ENCODE measurements at places on chromosomes 5 and 9. TPM values are rescaled to one million over a fixed set of nuclear protein-coding genes. Genes with fewer than 3 reads are reported as not detected.

DNA sequence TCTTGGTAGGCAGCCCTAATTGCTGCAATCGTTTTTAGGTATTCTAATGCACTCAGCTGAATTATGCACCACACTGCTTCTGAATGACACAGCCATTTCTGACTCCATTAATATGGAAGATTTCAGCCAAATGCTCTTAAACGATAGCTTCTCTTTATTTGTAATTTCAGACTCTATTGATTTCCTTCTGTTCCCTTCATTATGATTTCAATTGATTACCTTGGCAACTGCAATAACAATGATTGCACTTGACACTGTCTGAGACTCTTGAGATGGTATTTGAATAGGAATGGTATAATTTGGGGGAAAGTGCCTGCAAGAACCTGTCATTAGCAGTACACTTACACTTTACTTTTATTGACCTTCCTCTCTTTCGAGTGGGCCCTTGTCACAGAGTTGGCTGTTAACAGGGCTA, 296.1 kb upstream of the DMAC1 start:
- H3K27me3 ChIP-seq, result no peaks in the 10 kb centered on the region
- H3K4me3 ChIP-seq, result no peak overlapping the region
- H3K4me1 ChIP-seq, result no peaks in the 10 kb centered on the region
- DNase-seq, result no peak
- no peak overlapping the region for H3K27ac ChIP-seq
- H3K36me3 ChIP-seq, result no peaks in the 10 kb centered on the region

GRCh38 chr9:132006677-132007370, 72.8 kb downstream of the MED27 start:
- no peaks in the 10 kb centered on the region for H3K36me3 ChIP-seq
- H3K4me3 ChIP-seq, result no peak overlapping the region
- no peak for DNase-seq
- H3K27me3 ChIP-seq, result no peaks in the 10 kb centered on the region
- H3K27ac ChIP-seq, result no peak overlapping the region

DNA sequence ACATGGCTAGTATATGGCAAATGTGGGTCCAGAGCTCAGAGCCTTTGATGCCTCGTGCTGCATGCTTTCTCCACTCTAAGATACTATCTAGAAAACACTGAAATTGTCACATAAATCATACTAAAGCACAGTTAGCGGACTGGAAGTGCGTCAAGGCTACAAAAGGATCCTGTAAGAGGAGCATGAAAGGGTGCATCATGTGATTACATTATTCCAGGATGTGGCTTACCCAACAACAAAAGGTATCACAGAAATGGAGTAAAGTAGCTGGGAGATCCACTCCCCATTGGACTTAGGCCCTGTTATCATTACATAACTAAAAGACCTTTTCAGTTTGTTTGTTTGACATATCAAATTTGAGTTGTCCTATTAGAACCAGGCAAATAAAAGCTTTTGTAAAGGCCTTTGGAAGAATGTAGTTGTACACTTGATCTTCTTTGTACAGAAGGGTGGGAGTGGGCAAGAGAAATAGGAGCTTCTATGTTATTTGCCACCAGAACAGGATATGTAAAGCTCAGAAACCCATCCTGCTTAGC, 6.9 kb downstream of the SLC31A1 start:
- no peaks in the 10 kb centered on the region for H3K27me3 ChIP-seq
- no peaks in the 10 kb centered on the region for H3K4me1 ChIP-seq
- no peak overlapping the region for H3K27ac ChIP-seq
- no peak for DNase-seq
- no peaks in the 10 kb centered on the region for H3K36me3 ChIP-seq
- no peak overlapping the region for H3K4me3 ChIP-seq

GRCh38 chr5:96134886-96135285, 173.2 kb upstream of the ELL2 start:
- no peaks in the 10 kb centered on the region for H3K27me3 ChIP-seq
- H3K4me1 ChIP-seq, result peaks cover 3% of the 10 kb centered on the region
- DNase-seq, result no peak
- H3K36me3 ChIP-seq, result no peaks in the 10 kb centered on the region
- no peak overlapping the region for H3K27ac ChIP-seq

DNA sequence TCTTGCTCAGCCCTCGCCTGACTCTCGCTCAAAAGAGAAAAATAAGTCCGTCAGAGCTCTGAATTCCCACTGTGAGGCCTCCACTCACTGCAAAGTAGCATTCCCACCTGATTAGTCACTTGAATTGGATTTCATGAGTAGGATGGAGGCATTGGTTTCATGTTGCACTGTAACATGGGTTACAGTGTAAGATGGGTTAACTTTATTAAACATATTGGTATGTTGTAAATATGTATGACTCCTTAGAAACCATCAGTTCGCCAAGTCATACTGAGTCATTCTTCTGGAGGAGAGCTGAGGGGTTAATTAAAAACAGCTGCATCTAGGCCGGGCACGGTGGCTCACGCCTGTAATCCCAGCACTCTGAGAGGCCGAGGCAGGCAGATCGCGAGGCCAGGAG, 93.8 kb upstream of the BNC2 start:
- no peaks in the 10 kb centered on the region for H3K36me3 ChIP-seq
- no peak for DNase-seq

- no peak for DNase-seq
- peak overlapping the region; percentile 61 for H3K4me3 ChIP-seq
- no peaks in the 10 kb centered on the region for H3K27me3 ChIP-seq
- peaks cover 3% of the 10 kb centered on the region for H3K36me3 ChIP-seq
- peaks cover 4% of the 10 kb centered on the region for H3K4me1 ChIP-seq
These were observed 281.8 kb downstream of the AOPEP start for GRCh38 chr9:95008151-95008771.

The CAPSL gene
- total RNA-seq, result not detected

DNA sequence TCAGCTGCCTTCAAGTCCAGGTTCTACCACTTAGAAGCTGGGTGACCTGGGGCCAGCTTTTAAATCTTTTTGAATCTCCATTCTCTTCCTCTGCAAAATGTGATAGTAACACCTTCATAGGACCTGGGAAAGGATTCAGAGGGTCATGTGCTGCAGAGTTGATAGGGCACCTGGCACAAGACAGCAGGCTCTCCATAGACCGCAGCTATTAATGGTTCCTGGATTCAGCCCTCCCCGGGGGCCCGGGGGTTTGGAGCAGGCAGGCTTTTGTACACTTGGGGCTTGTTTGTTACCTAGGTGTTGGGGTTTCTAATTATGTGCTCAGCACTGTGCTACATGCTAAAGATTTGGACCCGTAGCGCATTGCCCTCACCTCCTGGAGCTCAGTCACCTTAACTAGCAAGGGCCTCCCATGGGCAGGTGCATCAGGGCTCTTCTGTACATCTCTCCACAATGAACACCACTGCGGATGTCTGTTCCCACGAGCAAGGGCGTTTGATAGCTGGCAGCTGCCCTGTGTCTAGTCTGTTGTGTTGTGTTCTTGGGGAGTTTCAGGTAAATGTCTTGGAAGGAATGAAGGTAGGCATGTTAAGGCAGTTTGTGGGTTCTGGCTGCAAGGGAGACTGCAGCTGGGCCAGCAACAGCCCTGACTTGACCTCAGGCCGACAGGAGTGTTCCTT, 12.1 kb downstream of the PRRC2B start:
- peak overlapping the region; percentile 20 for H3K4me3 ChIP-seq
- no peaks in the 10 kb centered on the region for H3K27me3 ChIP-seq
- H3K27ac ChIP-seq, result peak overlapping the region; percentile 78
- H3K4me1 ChIP-seq, result peaks cover 100% of the 10 kb centered on the region
- no peaks in the 10 kb centered on the region for H3K36me3 ChIP-seq
- no peak for DNase-seq

The WDR38 gene
- not detected for total RNA-seq

- H3K27me3 ChIP-seq, result no peaks in the 10 kb centered on the region
- DNase-seq, result no peak
- H3K4me1 ChIP-seq, result no peaks in the 10 kb centered on the region
- no peak overlapping the region for H3K27ac ChIP-seq
These were observed 112.4 kb downstream of the ISL1 start for GRCh38 chr5:51495672-51496071.

- H3K36me3 ChIP-seq, result no peaks in the 10 kb centered on the region
- H3K4me1 ChIP-seq, result no peaks in the 10 kb centered on the region
- no peak overlapping the region for H3K27ac ChIP-seq
- DNase-seq, result no peak
- no peak overlapping the region for H3K4me3 ChIP-seq
These were observed 708.6 kb upstream of the WWC1 start for GRCh38 chr5:167582886-167583285.

DNA sequence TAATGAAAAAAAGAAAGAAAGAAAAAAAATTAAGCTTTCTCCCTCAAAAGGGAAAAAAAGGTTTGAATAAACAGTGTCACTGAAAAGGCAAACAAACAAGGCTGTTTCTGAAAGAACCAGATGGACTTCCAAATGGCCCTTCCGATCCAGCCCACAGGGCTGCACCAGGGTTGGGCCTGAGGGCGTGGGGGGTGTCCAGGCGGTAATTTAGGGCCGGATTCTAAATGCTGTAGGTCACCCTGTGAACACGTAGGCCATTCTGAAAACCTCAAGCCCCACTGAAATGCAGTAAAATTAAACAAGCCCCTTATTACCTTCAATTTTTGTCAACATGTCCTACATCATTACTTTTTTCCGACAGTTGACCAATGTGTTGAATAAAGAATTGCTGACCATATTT, 132.1 kb downstream of the HSD17B3 start:
- H3K27me3 ChIP-seq, result no peaks in the 10 kb centered on the region
- no peak for DNase-seq
- H3K4me1 ChIP-seq, result no peaks in the 10 kb centered on the region
- no peaks in the 10 kb centered on the region for H3K36me3 ChIP-seq
- H3K4me3 ChIP-seq, result no peak overlapping the region
- no peak overlapping the region for H3K27ac ChIP-seq

DNA sequence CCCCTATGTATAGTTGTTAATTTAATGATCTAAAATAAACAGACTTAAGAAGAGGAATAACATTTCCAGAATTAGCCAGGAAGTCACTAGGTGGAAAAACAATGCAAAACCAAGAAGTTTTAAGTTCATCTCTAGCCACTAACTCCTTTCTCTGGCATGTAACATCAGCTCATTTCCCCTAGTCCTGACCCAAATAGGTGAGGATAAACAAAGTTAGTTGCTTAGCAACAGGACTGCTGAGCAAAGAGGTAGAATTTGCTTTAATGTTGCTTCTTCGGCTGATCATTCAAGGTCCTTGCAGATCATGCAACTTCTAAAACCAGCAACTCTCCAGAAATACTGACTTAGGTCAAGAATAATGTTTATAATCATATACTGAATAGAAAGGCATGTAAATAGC, 675.8 kb downstream of the CETN3 start:
- no peaks in the 10 kb centered on the region for H3K27me3 ChIP-seq
- peaks cover 6% of the 10 kb centered on the region for H3K4me1 ChIP-seq
- DNase-seq, result no peak
- no peak overlapping the region for H3K27ac ChIP-seq
- no peaks in the 10 kb centered on the region for H3K36me3 ChIP-seq

The ENDOG gene
- total RNA-seq, result 34.8 TPM

DNA sequence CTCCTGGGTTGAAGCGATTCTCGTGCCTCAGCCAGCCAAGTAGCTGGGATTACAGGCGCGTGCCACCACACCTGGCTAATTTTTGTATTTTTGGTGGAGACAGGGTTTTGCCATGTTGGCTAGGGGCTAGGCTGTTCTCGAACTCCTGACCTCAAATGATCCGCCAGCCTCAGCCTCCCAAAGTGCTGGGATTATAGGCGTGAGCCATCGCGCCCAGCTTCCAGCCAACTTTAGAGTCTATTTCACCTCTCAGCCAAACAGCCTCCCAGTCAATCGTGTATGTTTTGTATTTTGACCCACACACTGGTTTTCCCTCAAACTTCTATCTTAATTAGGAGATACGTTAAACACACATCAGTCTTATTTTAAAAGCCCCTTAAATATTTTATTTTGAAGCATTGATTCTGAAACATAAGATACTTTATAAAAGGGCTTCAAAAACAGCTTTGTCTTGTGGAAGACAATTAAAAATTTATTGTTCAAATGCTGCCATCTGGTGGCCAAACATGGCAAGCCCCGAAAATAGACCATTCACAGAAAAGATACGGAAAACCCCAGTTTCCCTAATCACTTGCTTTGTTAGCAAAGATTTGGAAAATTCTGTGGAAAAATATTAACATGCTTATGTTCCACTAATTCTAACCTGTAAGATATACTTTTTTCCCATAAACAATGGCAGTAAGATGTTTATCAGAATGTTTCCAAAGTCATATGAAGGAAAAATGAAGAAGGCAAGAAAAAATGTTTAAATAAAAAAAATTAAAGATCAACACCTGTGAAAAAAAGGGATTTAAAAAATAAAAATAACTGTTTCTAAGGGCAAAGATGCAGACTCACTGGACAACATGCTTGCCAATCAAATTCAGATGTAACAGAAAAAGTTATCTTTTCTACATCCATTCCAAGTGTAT, 33.1 kb downstream of the APTX start:
- H3K36me3 ChIP-seq, result peaks cover 19% of the 10 kb centered on the region
- H3K27ac ChIP-seq, result no peak overlapping the region
- H3K4me1 ChIP-seq, result no peaks in the 10 kb centered on the region

DNA sequence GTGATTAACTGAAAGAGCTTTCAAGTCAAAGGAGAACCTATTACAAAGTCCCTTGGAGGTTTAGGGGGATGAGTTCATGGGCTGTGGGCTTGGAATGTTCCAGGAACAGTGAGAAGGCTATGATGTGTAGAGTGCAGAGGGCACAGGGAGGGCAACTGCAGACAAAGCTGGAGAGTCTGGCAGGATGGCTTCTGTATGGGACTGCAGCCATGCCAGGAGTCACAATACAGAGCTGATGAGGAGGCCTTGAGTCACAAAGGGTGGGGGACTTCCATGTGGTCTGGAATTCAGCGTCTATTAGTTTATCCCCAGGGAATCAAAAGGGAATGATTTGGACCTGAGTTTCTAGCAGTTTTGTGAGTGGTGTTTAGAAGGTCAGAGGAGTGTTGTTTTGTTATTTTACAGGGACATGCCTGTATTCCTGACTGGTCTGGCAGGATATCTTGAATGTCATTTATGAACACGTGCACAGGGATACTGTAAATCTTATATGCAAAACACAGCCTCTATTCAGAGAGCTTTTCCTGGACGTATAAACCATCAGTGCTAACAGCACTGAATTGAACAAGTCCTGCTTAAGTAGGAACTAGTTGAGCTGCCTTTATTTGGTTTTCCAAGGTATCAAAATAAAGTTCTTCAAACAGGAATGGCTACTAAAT, 14.3 kb upstream of the TEK start:
- no peaks in the 10 kb centered on the region for H3K36me3 ChIP-seq
- H3K4me3 ChIP-seq, result no peak overlapping the region
- H3K4me1 ChIP-seq, result no peaks in the 10 kb centered on the region
- H3K27ac ChIP-seq, result peak overlapping the region; percentile 35
- H3K27me3 ChIP-seq, result no peaks in the 10 kb centered on the region
- peak; percentile 41 for DNase-seq

DNA sequence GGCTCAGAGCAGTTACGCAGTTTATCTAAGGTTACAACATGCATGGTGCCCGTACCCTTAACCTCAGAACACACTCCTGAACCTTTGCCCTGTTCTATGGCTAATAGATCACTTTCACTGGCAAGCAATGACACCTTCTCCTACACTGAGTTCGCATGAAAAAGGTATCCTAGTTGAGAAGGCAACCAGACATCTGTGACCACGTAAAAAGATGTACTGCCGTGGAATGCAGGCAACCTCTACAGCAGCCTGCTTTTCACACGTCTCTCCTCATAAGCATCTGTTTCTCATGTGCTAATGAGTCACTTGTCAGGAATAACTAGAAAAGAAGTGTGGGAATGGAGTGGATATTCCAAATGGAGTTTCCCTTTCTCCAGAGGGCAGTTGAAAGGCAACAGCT, 71.4 kb downstream of the FBXO38 start:
- peaks cover 19% of the 10 kb centered on the region for H3K4me1 ChIP-seq
- no peak overlapping the region for H3K4me3 ChIP-seq
- no peaks in the 10 kb centered on the region for H3K27me3 ChIP-seq

Data from heart left ventricle (tissue), 16 donors.